ENCODE measurements at places on chromosomes 2 and 18. TPM values are rescaled to one million over a fixed set of nuclear protein-coding genes. Genes with fewer than 3 reads are reported as not detected.

Gene ID2
- polyA plus RNA-seq, result 74.5 TPM

Gene DSG1
- not detected for polyA plus RNA-seq

Gene ADD2
- polyA plus RNA-seq, result 0.12 TPM

Gene HOXD12
- not detected for polyA plus RNA-seq

Gene TGIF1
- 60.6 TPM for polyA plus RNA-seq

Gene IL36A
- not detected for polyA plus RNA-seq

Gene PAX8
- 1.2 TPM for polyA plus RNA-seq

Gene PFN4
- polyA plus RNA-seq, result 0.52 TPM

Gene ZNF385B
- not detected for polyA plus RNA-seq

Gene UGT1A10
- not detected for polyA plus RNA-seq

Gene LYG1
- polyA plus RNA-seq, result 0.86 TPM

Gene TMEM178A
- 1.2 TPM for polyA plus RNA-seq

Gene DRC1
- not detected for polyA plus RNA-seq

Gene FTCDNL1
- 0.10 TPM for polyA plus RNA-seq

Gene TMEM150A
- 11.4 TPM for polyA plus RNA-seq

Gene TMEM169
- polyA plus RNA-seq, result 0.35 TPM

Gene LBH
- 381 TPM for polyA plus RNA-seq

Gene CDH7
- not detected for polyA plus RNA-seq

Gene ANKRD62
- polyA plus RNA-seq, result not detected

Gene ITGA4
- polyA plus RNA-seq, result 10.6 TPM

Gene ANKRD44
- 12.1 TPM for polyA plus RNA-seq

Gene COL3A1
- 1,396 TPM for polyA plus RNA-seq

Gene RFX8
- polyA plus RNA-seq, result 2.3 TPM

Gene YIPF4
- polyA plus RNA-seq, result 16.8 TPM

Gene TRAPPC12
- polyA plus RNA-seq, result 56.0 TPM

Gene PROM2
- 0.12 TPM for polyA plus RNA-seq

Gene TACR1
- polyA plus RNA-seq, result 0.30 TPM

Gene NCKAP5
- 16.6 TPM for polyA plus RNA-seq

Gene SMAD4
- polyA plus RNA-seq, result 92.1 TPM

Gene PLEKHH2
- polyA plus RNA-seq, result 4.5 TPM

Gene NOTO
- polyA plus RNA-seq, result not detected

Gene IL18R1
- polyA plus RNA-seq, result 2.5 TPM

Gene RAB6D
- polyA plus RNA-seq, result 0.04 TPM

Gene NYAP2
- not detected for polyA plus RNA-seq

Gene BARD1
- polyA plus RNA-seq, result 4.2 TPM

Gene CRACDL
- polyA plus RNA-seq, result not detected

Gene SERPINB7
- polyA plus RNA-seq, result 23.1 TPM

Gene RANBP2
- polyA plus RNA-seq, result 29.0 TPM

Data from AG04450 (cell line).